ENCODE measurements at places on chromosomes 7 and 10. TPM values are rescaled to one million over a fixed set of nuclear protein-coding genes. Genes with fewer than 3 reads are reported as not detected.

- DNase-seq: no peak
- no peaks in the 10 kb centered on the region for H3K36me3 ChIP-seq
- H3K4me1 ChIP-seq: no peaks in the 10 kb centered on the region
- H3K4me3 ChIP-seq: no peak overlapping the region
- no peak overlapping the region for H3K27ac ChIP-seq
- no peaks in the 10 kb centered on the region for H3K27me3 ChIP-seq
These were observed 306.2 kb downstream of the PTPRN2 start for GRCh38 chr7:158281441-158281840.

DNA sequence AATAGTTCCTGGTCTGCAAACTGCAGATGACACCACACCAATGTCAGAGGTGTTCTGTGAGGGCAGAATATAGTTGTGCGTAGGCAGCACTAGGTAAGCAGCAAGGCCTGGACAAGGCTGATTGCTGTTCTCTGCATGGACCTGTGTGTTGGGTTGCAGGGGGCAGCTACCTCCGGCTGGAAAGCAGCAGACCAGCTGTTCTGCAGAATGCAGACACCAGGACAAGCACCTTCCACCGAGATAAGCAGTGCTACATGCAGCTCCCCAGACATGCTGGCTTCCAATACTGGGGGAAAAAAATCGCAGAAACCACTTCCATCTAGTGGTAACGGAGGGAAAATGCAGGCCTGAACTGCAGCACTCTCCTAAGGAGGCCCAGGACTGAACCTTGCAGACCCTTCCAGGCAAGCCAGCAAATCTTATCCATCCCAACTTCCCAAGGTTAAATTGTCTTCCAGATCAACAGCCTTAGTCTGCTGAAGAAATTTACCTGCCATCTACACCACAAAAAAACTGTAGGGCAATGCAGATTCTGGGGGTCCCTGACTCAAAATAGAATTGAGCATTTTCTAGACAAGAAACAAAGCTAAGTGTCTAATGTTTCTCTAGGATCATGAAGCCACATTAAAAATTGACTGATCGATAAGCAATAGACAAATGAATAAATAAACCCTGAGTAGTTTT lies 50.5 kb upstream of the COBL start:
- H3K4me1 ChIP-seq: no peaks in the 10 kb centered on the region
- no peak overlapping the region for H3K27ac ChIP-seq
- H3K27me3 ChIP-seq: peaks cover 25% of the 10 kb centered on the region
- no peaks in the 10 kb centered on the region for H3K36me3 ChIP-seq
- H3K4me3 ChIP-seq: no peak overlapping the region
- DNase-seq: no peak

GRCh38 chr7:99120501-99120900 lies 23.4 kb downstream of the SMURF1 start:
- peaks cover 3% of the 10 kb centered on the region for H3K36me3 ChIP-seq
- no peak for DNase-seq
- peak overlapping the region; percentile 75 for H3K27ac ChIP-seq
- peak overlapping the region; percentile 33 for H3K4me3 ChIP-seq

Gene TMEM213
- total RNA-seq: not detected

Data from chondrocyte (in vitro differentiated cells).